ENCODE measurements at places on chromosomes 3 and 15.

DNA sequence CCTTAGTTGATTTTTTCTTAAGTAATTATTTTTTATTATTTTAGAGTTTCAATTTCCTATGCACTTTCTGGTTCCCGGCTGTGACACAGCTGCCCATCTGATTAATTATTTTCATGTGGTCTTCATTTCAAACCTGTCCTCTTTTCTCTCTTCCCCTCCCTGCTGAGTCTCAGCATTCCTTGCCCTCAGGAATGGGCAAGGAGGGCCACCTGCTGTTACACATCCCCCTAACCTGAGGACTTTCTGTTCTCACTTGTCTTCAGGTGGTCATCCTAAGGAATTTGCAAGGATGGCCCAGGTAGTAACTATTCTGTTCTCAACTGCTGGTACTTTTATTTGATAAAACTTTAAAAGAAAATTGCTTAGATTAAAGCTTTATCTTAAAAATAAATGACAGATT lies 545.0 kb downstream of the OTOL1 start:
- no peak for DNase-seq

DNA sequence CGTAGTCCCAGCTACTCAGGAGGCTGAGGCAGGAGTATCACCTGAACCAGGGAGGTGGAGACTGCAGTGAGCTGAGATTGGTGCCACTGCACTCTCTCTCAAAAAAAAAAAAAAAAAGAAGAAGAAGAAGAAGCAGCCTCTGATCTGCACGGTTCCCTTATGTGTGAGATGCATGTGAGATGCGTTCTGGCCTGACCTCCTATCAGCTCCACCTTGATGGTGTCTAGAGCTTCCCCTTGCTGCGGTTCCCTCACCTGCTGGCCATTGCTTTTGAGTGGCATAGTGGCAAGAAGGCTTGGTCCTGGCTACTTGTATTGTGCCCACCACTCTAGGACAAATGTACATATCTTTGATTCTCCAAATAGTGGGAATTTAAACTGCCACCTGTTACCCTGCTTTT lies 49.4 kb upstream of the CFAP161 start:
- no peak for DNase-seq

DNA sequence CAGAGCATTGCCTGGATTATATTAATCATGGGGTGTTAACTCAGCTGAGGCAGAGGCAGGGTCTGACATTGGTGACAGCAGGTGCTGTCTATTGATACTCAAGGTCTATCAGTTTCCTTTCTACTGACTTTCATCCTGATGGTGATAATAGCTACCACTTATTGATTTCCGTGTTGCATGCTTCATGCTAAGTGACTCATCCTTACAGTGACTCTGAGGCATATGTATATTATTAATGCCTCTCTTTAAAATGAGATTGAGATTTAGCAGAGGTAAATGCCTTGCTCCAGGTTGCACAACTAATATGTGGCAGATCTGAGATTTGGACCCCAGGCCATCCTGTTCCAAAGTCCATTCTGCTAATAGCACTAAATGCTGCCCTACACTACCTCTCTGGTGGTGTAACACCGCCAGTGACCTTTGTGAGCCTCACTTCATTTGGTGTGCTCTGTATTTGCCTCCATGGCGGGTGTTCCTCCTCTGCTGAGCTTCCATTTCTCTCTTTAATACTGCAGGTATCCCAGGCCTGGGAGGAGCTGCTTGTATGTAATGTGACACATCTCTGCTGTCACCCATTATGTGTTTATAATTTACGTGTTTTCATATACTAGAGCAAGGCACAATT lies 50.4 kb downstream of the GPR171 start:
- no peak for DNase-seq

DNA sequence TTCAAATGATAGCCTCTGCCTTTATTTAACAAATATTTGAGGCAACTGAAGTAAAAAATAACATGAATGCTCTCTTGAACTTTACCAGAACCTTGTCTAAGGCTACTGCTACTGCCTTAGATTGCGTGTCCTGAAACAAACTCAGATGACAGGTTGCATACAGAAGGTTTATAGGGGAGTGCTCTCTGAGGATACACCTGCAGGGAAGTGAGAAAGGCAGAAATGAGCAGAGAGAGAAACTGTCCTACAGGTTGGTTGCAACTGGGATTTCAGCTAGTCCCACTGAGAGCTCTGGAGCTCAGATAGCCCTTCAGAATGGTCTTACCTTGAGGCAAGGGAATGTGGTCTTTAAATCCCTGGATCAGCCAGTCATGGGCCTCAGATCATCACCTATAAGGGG lies 165.5 kb downstream of the IL5RA start:
- DNase-seq, result no peak

- no peak for DNase-seq
These were observed 822 bp downstream of the MRPL3 start for GRCh38 chr3:131501949-131502348.

GRCh38 chr3:35254917-35255316 lies 384.4 kb upstream of the ARPP21 start:
- no peak for DNase-seq

DNA sequence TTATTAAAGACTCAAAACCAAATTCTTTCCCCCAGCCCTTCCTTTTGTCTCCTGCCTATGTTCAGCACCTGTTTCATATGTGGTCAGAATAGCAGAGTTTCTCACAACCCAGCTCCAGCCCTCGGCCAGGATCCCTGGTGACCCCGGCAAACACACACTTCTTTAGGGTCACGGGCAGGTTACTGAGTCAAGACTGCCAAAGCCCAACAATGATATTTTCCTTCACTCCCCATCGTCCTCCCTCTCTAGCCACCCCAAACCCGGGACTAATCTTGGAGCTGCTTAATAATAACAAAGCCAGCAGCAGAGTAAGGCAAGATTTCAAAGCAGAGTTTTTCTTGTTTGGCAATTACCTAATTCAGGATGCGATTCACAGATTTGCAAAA lies 25.5 kb downstream of the RARB start:
- DNase-seq, result peak; percentile 63

DNA sequence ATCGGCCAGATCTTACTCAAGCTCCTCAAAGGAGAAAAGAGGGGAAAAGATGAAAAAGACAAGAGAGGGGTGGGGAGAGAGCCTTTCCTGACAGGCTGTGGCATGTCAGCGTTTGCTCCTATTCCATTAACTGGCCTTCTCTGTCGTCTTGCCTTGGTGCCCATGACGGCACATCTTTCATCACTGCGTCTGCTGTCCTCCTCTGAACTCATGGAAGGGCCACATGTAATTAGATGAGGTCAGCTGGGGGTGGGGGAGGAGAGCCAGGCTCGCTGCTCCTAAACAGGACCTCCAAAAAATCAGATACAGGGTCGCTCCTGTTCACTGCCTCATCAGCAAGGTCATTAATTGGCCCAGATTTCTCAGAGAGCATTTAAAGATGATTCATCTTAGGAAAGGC lies 49.7 kb downstream of the LRTM1 start:
- no peak for DNase-seq

All from right forelimb (tissue), 1 donor.